ENCODE measurements at places on chromosomes 12 and 14. TPM values are rescaled to one million over a fixed set of nuclear protein-coding genes. Genes with fewer than 3 reads are reported as not detected.

TAS2R30 gene
- total RNA-seq, result 3.3 TPM

YAF2 gene
- total RNA-seq, result 40.6 TPM

TAS2R9 gene
- not detected for total RNA-seq

KCNA5 gene
- not detected for total RNA-seq

RNU6-8 gene
- not detected for total RNA-seq

GZMH gene
- 4.9 TPM for total RNA-seq

ESPL1 gene
- 90.5 TPM for total RNA-seq
